ENCODE measurements at places on chromosomes 1 and 21.

- no peak for DNase-seq
These were observed 11.4 kb downstream of the MROH7 start for GRCh38 chr1:54653036-54653435.

- DNase-seq: no peak
These were observed 35.2 kb downstream of the EXO1 start for GRCh38 chr1:241883159-241883558.

GRCh38 chr21:41135746-41136145 is 32.2 kb upstream of the BACE2 start:
- no peak for DNase-seq

GRCh38 chr1:167935216-167936067 is 1.0 kb upstream of the DCAF6 start:
- no peak for DNase-seq

DNA sequence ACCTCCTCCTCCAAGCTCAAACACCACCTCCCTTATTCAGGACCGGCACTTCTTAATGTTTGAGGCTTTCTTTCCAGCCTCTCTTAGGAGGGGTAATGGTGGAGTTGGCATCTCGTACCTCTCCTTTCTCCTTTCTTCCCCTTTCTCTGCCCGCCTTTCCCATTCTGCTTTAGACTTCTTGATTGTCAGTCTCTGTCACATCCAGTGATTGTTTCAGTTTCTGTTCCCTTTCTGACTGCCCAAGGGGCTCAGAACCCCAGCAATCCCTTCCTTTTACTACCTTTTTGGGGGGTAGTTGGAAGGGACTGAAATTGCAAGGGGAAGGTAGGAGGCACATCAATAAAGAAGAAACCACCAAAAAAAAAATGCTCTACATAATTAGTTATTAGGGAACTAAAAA is 5.6 kb downstream of the ELK4 start:
- no peak for DNase-seq

GRCh38 chr1:163608979-163609378 is 287.2 kb downstream of the NUF2 start:
- no peak for DNase-seq

DNA sequence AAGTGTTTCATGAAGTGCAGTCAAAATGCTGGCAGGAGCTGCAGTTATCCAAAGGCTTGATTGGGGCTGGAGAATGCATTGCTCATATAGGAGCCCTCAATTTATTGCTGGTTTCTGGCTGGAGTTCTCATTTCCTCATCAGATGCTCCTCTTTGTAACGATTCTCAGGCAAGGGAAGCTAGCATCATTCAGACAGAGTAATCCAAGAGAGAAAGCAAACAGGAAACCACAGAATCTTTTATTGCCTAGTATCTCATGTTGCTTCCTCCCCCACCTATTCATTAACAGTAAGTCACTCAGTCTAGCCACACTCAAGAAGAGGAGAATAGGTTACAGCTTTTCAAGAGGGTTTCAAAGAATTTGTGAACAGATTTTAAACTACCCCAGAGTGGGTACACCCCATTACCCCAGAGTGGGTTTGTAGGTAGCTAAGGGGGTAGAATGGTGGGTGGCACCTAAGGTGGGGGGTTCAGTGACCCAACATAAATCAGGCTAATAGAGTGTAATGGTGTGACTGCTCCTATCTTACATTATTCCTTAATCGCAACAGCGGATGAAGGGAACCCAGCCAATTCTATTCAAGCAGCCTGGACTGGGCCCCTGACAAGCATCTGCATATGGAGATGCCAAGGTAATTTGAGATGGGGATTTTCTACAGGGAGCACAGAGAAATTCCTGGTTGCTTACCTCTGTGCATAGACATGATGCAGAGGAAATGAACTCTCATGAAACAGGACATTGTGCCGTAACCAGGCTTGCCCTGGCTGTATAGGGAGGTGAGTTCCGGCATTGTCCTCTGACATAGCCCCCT is 67.1 kb downstream of the KCNJ15 start:
- DNase-seq: no peak

DNA sequence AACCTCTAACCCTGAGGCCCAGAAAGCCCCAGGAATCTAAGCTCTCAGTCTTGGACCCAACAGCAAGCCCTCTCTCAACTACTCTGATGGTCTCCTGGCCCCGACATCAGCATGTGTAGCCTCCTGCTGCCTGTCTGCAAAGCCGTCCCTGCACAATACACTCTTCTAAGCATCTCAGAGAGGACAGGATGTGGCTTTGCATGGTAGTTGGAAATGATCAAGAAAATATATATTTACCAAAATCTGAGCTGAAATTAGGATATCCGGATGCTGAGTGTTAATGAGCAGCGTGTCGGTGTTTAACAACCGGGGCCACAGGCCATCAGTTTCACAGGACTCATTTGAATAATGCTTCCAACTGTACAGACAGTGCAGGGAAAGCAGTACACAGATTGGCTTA is 59.1 kb upstream of the SIM2 start:
- DNase-seq: no peak

DNA sequence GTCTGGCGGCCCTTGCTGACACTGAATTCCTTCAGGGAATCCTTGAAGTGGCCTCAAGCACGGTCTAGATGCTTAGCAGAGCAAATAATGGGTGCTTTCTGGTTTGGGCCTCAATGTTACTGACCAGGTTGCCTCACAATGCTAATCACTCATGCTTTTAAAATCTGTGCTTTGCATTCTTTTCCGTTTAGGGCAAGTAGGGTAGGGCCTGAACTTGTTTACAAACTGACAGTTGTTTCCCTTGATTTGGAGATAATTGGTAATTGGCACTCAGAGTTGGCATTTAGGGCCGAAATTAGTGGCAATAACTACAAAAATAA is 1.4 kb downstream of the VPS13D start:
- no peak for DNase-seq

GRCh38 chr1:233033361-233033760 is 83.0 kb downstream of the NTPCR start:
- no peak for DNase-seq

DNA sequence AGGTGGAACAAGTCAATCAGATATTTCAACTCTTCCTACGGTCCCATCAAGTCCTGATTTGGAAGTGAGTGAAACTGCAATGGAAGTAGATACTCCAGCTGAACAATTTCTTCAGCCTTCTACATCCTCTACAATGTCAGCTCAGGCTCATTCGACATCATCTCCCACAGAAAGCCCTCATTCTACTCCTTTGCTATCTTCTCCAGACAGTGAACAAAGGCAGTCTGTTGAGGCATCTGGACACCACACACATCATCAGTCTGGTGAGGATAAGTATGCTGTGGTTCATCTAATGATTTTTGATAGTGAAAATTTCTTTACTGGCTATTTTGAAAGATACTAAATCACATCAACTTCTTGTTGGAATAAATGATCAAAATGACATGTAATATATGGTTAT is 67.7 kb upstream of the MPC2 start:
- DNase-seq: no peak

- DNase-seq: no peak
These were observed 33.2 kb upstream of the SAMD13 start for GRCh38 chr1:84268346-84268745.

GRCh38 chr1:3803905-3804626 is 7.8 kb upstream of the LRRC47 start:
- DNase-seq: no peak

DNA sequence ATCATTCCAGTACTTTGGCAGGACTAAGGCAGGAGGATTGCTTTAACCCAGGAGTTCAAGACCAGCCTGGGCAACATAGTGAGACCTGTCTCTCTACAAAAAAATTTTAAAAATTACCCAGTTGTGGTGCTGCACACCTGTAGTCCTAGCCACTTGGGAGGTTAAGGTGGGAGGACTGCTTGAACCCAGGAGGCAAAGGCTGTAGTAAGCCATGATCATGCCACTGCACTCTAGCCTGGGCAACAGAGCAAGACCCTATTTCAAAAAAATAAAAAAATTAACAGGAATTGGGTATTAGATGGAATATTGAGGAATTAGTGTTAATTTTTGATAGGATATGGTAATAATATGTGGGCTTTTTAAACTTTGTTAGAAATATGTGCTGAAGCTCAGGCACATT is 16.8 kb downstream of the TAF13 start:
- DNase-seq: no peak

DNA sequence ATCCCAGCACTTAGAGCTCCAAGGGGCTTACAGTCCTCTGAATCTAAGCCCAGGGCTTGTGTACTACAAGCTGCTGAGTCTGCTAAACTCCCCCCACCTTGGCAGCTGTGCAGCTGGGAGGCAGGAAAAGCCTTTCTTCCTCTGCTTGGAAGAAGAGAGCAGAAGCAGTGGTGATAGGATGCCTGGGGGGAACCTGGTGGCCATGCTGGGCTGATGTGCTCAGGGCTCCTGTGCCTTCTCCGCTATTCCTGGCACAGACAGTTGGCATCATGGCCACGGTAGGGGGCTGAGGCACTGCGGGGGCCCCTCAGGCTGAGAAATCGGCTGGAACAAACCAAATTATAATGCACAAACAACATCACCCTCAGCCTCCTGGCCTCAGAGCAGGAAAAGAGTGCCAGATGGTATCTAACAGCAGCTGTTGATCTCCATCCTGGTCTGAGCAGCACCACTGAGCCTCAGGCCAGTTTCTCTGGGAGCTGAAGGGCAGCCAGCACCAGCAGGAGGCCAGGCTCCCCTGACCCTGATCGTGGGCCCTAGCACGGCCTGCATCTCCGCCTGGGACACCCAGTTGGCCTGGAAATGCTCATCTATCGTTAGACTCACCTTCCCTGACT is 35.8 kb downstream of the ECE1 start:
- no peak for DNase-seq

GRCh38 chr1:29462096-29462495 is 225.8 kb downstream of the PTPRU start:
- DNase-seq: no peak

GRCh38 chr1:85453640-85454194 is 11.2 kb downstream of the DDAH1 start:
- DNase-seq: no peak

GRCh38 chr1:6172549-6172948 is 7.6 kb downstream of the CHD5 start:
- no peak for DNase-seq

DNA sequence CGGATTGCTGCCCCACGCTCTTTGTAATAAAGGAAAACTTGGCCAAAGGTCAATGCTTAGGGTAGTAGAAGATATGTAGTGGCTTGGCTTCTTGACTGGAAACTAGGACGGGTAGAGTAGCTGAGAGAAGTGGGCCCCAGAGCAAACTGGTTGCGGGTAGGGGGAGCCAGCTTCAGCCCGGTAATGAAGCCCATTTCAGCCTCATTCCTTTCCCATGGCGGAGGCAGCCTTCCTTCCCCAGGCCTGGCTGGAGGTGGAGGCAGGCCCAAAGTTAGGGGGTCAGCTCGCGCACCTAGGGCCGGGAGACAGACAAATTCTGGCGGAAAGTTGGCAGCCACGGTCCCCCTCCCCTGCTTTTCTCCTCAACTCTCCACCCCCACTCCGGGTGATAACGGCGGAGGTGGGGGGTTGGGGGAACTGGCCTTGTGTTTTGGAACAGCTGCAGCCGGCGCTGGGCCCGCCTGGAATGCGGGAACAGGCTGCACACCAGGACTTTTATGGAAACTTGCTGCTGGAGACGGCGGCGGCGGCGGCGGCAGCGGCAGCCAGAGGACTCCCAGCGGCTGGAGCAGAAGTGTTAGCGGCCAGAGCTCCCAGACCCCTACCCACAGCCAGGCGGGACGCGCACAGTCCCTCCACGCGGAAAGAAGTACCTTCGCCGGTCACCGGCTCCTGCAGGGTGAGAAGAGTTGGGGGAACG is at the start of gene NEXN:
NEXN (plus strand) TSS at position 544 of the 700 bp plus-strand sequence. CDS start 27,483 bp downstream, outside the sequence.
- DNase-seq: no peak

DNA sequence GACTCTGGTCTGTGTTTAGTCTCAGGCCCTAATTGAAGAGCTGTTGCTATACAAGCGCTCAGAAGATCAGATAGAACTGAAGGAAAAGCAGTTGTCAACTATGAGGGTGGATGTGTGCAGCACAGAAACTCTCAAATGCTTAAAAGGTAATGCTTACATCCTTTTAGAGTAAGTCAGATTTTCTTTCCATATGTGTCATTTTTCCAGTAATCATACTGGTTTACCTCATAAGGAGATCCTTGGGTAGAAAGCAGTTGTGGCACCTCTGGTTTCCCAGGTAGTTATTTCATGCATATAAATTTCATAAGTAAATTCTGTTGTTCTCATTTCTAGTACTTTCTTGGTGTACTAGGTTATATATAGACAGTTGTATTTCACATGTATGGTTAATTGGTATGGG is 43.0 kb upstream of the TARS2 start:
- DNase-seq: no peak

- no peak for DNase-seq
These were observed 2.6 kb downstream of the RAP1A start for GRCh38 chr1:111622166-111622565.

- DNase-seq: peak; percentile 80
These were observed at the start of gene CREG1 for GRCh38 chr1:167553136-167554027. CREG1 (minus strand) TSS chr1:167553762.

GRCh38 chr21:32096411-32096810 is 182.4 kb downstream of the MIS18A start:
- no peak for DNase-seq

DNA sequence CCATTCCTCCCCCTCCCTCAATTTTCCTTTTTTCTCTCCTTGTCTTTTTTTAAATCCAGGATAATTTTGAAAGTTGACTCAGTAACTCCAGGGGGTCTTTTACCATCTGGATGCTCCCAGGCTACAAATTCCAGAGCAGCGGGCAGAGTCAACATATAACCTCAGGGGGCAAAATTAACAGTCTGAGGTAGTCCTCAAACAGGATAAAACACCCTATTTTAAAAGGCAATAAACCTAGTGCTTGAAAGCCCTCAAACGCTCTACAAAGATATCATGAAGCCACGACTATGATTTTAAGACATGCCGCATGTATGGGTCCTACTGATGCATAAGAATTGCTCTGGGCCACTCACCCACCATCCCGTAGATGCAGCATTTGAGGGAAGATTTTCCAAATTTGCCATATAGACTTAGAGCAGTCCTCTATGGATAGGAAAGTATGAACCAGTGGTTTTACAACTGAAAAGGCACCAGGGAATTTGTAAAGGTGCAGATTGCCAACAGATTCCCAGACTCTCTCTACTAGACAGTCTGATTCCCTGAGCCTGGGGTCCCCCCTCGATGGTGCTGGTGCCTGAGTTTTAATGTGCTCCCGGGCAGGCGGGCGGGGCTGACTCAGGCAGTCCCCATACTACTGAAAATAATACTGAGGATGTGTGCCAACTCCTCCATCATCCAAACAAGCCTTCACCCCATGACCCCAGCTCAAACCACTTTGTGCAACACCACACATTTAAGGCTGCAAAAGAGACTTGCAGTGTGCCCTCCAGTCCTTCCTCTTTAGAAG is 37.2 kb downstream of the PTPN14 start:
- no peak for DNase-seq

DNA sequence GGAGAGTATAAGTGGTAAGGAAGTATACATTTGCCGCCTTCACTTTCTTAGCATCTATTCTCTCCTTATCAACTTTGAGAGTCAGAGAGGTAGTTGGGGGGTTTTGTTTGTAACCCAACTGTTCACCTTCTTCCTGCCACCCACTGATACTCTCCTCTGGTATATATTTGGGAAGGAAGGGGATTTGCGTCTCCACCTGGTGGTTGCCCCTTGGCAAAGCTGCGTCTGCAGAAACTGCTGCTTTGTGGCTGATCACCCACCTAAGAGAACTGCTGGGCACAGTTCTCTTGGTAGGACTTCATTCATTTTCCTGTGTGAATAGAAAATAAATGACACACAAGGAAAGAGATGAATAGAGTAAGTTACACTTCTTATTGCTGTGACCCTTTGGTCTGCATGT is 87.0 kb downstream of the SYT14 start:
- no peak for DNase-seq

Measured in memory B cell (primary cell).